SJCRH30 (cell line): ENCODE measurements at places on chromosomes 16 and 17. TPM values are rescaled to one million over a fixed set of nuclear protein-coding genes. Genes with fewer than 3 reads are reported as not detected.
A peak's percentile ranks its signal among the peaks of the same experiment; 100 is the strongest.

CIITA gene
- 0.04 and 0.08 TPM in 2 replicates for total RNA-seq

GRCh38 chr17:75763613-75764416 lies 1.2 kb downstream of the GALK1 start:
- DNase-seq: no peak

- DNase-seq: no peak
Observed at GRCh38 chr16:19805459-19806162, 79.0 kb downstream of the GPRC5B start.

- no peak for DNase-seq
Observed at GRCh38 chr16:85992359-85992758, 93.4 kb downstream of the IRF8 start.

- peak; percentile 91 for DNase-seq
Observed at GRCh38 chr17:49031965-49032928, 35.1 kb downstream of the IGF2BP1 start.

- peak; percentile 23 for DNase-seq
Observed at GRCh38 chr17:70808596-70808995, 639.3 kb downstream of the KCNJ2 start.

- DNase-seq: peak; percentile 29
Observed at GRCh38 chr17:43366891-43367736, 31.7 kb upstream of the ARL4D start.

DNA sequence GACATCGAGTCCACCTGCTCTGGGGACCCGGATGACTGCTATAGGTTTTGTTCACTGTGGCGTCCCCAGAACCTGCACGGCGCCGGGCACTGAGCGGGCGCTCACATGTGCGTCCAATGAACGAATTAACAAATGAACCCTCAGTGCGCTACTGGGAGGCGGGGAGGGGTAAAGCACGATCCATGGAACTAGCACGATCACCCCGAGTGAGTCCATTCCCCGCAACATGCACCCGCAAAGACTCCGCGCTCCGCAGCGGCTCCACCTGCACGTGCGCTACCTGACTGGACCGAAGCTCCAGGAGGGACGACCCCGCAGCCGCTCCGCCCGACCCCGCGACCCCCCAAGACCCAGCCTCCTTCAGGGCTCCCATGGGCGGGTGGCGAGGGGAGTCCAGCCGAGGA lies 491 bp downstream of the TRAP1 start:
- peak; percentile 30 for DNase-seq

DNA sequence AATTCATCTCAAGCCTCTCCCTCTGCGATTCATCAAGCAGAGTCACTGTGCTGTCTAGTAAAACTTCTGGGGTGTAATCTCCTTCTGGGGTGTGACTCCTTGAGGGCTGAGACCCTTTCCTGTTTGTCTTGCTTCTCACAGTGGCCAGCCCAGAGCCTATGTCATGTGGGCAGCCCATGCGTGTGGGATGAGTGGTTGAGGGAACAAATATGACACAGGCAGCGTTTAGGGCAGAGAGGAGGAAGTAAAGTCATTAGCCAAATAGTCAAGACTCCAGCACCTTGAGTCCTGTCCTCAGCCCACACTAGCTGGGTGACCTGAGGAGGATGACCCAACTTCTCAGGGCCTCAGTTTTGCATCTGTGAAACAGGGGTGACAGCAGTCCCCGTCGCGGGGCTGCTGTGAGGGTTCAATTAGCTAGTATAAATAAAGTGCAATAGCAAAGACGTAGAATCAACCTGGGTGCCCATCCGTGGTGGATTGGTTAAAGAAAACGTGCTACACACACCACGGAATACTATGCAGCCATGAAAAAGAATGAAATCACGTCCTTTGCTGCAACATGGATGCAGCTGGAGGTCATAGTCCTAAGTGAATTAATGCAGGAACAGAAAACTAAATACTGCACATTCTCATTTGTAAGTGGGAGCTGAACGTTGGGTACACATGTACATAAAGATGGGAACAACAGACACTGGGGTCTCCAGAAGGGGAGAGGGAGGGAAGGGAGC lies 4.5 kb upstream of the ITGAX start:
- DNase-seq: no peak

GRCh38 chr16:71357681-71358080 lies 842 bp upstream of the CALB2 start:
- DNase-seq: peak; percentile 19
